ENCODE measurements at places on chromosomes 16 and 17.

DNA sequence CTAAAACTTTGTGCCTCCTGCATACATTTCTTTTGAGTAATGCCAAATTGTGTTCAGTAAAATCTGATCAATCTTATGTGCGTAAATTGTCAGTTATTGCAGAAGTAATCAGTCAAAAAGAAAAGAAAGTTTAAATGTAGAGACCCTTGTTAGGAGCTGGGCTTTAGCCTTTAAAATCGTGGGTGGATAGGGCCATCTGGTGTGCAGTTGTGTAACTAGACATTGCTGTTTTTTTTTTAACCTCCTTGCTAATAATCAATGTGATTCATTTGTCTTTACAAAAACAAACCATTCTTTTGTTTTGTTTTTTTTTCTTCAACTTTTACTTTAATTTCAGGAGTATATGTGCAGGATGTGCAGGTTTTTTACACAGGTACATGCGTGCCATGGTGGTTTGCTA is 5.3 kb upstream of the WWOX start:
- no peak for DNase-seq

DNA sequence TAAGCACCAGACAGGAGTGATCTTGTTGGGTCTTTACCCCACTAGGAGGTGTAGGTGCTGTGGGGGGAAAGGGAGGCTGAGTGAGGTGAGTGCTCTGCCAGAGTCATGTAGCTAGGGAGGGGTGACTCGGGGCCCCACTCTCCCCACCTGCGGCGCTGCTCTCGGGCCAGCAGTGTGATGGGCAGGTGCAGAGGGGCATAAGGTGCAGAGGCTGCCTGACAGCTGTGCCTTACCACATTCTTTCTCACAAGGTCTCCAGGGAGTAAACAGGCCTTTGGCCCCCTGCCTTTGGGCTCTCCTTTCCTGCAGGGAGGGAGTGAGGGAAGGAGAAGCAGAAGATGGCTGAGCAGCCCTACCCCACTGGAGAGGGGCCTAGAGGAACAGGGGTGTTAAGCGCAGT is 4.5 kb upstream of the CNP start:
- DNase-seq = no peak

- no peak for DNase-seq
Measured at GRCh38 chr16:57024894-57025680, 35.7 kb downstream of the NLRC5 start.

- no peak for DNase-seq
Measured at GRCh38 chr17:57675427-57676387, 69.4 kb downstream of the CCDC182 start.

GRCh38 chr17:48483471-48484131 is 47.2 kb downstream of the HOXB1 start:
- DNase-seq = peak; percentile 88

Measured in GDM1 (cell line).